AG04449 (cell line): ENCODE measurements at places on chromosomes 2 and 18.

GRCh38 chr18:12253027-12253426 is 1.1 kb upstream of the CIDEA start:
- DNase-seq, result no peak

DNA sequence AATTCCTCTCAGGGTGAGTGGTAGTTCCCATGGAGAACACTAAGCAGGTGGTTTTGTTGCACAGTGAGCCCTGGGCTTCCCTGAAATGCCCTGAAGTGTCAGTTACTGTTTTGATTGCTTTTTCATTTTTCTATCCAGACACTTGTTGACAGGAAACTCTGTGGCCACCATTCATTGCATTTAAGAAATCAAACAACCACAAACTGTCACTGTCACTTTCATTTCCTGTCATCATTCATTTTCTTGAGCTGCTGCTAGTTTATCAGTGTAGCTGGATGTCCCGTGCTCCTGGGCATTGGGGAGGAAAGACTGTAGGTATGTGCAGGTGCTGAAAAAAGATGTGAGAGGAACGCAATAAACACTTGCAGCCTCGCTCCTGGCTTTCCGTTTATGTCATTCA is 891.6 kb upstream of the ZEB2 start:
- DNase-seq, result no peak

- no peak for DNase-seq
Observed at GRCh38 chr2:161077367-161078210, 82.6 kb upstream of the TANK start.

- no peak for DNase-seq
Observed at GRCh38 chr2:234478121-234478858, 18.6 kb downstream of the ARL4C start.

GRCh38 chr2:110746586-110747521 is 14.5 kb downstream of the ACOXL start:
- no peak for DNase-seq

DNA sequence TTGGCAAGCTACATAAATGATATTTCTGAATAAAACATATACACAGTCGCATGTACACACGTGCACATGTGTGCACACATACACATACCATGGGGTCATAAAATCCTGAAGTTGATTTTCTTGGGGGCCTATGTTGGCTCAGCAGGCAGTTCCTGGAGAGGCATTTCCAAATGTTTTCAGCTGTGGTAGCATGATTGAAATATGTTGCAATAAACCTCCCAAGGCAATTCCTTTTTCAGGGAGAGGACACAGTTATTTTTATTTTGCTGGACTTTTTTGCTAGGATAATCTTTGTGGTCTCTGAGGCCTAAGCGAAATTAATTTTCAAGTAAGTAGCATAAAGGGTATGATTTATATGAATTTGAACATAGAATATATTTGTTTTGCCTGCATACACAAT is 126.7 kb upstream of the LTBP1 start:
- DNase-seq, result no peak

DNA sequence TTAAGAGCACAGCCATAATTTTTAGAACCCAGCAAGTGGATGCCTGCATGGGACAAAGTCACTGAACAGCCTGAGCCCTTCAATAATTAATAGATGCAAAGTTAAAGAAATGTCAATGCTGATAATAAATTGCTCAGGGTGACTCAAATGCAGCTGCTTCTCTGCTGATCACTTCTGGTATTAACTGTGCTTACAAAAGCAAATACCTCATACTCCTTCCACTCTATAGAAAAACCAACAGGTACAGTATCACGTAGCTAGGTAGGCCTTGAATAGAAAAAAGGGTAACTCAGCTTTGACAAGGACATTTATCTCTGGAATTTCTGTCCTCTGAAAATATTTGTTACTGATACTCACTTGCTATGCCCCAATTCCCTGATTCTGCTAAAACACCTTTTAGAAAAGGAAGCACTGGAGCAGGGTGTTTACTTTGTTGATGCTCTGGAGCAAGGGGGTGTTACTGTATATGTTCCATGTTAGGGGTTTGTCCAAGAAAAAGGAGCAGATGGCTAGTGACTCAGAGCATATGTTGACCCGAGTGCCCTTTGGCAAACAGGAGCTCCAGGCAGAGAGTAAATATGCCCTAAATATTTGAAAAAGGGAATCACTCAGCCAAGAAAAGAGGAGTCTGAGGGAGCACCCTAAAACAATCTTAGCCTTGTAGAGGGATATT is 59.1 kb upstream of the RTN4 start:
- DNase-seq, result no peak
